ENCODE measurements at places on chromosomes 7 and 10. TPM values are rescaled to one million over a fixed set of nuclear protein-coding genes. Genes with fewer than 3 reads are reported as not detected.

DNA sequence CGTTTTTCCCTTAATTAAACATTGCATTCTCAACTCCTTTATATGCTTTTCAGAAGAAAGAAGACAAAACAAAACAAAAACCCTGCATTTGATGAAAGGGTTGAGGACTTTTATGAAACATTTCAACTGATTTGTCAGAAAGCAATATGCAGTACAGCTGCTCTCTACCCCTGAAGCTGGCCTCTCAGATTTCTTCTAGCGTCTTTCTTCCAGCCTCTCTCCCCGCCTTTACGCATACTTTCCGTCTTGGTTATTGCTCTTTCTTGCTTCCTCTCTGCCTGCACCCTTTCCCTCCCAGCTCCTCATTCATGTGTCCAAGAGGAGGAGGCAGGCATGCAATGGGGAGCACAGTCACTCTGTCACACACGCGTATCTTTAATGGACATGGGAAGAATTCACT is 91.0 kb upstream of the COL1A2 start:
- peak; percentile 80 for DNase-seq

GRCh38 chr7:98296833-98297232 is 15.3 kb downstream of the BRI3 start:
- DNase-seq, result no peak

DNA sequence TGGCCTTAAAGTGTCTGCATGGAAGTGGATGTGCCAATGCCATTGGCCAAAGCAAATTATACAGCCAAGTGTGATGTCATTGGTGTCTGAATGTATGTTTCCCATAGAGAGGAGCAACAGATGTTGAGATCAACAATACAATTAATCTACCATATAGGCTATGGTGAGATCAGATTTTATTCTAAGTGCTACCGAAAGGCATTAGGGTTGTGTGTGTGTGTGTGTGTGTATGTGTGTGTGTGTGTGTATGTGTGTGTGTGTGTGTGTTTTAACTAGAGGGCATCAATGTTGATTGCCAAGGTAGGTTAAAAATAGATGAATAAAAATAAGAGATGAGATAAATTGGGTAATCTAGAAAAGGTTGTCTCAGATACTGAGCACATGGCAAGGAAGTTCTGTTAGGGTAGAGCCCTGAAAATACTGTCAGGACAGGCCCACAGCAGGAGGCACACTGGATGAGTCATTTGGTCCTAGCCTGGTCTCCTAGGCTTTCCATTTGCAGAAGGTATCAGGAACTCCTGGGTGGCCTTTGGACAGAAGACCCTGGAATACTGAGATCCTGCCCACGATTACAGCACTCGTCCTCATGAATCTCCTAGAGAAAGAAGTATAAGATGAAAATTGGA is 446.0 kb upstream of the PODXL start:
- no peak for DNase-seq

DNA sequence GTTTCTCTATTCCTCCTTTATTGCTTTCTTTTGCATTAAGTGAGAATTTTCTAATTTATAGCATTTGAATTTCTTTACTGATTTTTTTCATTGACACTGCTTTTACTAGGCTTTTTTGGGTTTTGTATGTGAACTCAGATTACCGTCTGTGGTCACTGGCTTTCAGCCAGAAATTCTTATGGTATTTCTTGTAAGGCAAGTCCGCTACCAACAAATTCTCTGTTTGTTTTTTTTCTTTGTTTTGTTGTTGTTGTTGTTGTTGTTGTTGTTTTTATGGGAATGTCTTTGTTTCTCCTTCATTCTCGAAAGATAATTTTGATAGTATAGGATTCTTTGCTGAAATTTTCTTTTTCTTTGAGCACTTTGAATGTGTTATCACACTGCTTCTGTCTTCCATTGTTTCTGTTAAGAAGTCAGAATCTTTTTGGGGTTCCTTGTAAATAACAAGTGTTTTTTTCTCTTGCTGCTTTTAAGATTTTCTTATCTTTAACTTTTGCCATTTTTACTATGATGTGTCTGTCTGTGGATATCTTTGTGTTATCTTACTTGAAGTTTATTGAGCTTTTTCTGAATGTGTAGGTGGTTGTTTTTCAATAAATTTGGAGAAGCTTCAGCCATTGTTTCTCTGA is 7.2 kb downstream of the NET1 start:
- DNase-seq, result peak; percentile 77

GRCh38 chr7:43926798-43927123 is 525 bp downstream of the UBE2D4 start:
- no peak for DNase-seq

GRCh38 chr10:33015761-33016547 is 57.9 kb upstream of the ITGB1 start:
- peak; percentile 85 for DNase-seq

DNA sequence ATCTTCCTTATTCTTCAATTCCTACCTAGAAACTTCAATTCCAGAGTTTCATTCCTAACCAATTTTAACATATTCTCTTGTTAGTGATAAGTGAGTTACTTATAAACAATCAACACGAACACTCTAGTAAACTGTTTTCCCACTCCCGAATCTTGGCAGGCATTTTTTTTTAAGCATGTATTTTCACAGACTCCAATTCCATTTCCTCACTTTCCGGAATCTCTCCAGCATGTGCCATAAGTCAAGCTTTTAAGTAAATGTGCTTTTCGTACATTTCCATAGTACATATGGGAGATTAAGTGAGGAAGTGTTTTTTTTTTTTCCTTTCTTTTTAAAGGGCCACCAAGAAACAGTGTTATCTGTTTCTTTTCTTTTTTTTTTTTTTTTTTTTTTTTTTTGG is 89.1 kb downstream of the FGFR2 start:
- DNase-seq, result no peak

GRCh38 chr7:80536426-80536825 is 24.6 kb upstream of the GNAT3 start:
- no peak for DNase-seq

GRCh38 chr7:40135317-40135610 is 459 bp downstream of the SUGCT start:
- peak; percentile 43 for DNase-seq

- DNase-seq, result peak; percentile 59
Observed at GRCh38 chr7:79876848-79877252, 257.8 kb upstream of the GNAI1 start.

DNA sequence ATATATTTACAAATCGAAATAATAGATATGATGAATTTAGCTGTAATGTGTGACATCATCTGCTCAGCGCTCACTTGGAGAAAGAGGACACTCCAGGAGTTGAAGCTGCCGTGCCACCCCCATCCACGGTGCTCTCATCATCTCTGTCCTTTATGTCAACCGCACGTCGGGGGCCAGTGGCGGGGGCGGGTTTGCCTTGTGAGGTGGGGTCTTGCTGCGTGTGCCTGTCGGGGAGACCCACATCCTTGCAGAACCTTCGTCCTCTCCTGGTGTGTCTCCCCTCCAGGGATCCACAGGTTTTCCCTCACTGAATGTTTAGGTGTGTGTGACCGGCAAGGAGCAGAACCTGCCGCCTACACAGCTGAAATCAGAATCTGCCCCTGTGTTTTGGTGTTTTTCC is 71.6 kb downstream of the INPP5A start:
- no peak for DNase-seq

DNA sequence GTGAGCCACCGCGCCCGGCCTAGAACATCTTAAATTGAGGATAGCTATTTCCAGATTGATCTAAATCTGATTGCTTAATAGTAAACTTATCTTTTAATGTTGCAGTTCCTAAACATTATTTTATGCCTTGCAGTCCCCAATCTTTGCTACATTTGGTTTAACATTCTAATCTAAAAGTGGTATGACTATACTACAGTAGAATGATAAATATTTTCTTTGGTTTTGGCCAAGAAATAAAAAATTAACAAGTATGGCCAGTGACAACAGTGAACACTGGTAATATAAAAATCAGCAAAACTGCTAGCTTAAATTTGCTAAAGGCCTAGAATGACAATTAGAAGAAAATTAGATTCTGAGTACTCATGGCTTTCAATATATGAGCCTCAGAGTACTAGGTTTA is 73.5 kb downstream of the CDK6 start:
- no peak for DNase-seq

GRCh38 chr7:81777697-81778096 is 7.8 kb upstream of the HGF start:
- no peak for DNase-seq

GRCh38 chr7:76069238-76069638 is 21.3 kb downstream of the MDH2 start:
- peak; percentile 88 for DNase-seq

- DNase-seq, result no peak
Observed at GRCh38 chr10:77619964-77620703, 17.5 kb downstream of the KCNMA1 start.

DNA sequence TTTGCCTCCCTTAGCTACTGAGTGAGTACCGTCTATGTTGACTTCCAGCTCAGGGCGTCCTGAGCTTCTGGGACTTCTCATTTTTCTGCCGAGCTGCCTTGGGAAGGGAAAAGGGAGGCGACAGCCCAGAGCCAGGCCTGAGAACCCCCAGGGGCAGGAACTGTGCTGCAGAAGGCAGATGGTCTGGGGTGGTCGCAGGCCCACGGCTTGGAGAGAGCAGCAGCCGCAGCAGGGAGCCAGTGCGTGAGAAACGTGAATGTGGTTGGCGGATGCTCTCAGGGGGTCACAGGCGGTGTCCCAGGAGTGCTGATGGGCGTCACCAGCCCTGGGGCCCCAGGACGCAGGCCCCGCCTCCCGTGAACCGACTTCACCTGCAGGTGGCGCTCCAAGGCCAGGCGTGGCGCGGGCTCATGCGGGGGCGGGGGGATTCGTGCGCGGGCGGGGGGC is 9.2 kb upstream of the PWWP2B start:
- peak; percentile 46 for DNase-seq

- DNase-seq, result peak; percentile 84
Observed at GRCh38 chr10:73907841-73908517, 3.0 kb upstream of the PLAU start.

GRCh38 chr7:156635529-156636385 is 4.8 kb upstream of the RNF32 start:
- DNase-seq, result no peak

- no peak for DNase-seq
Observed at GRCh38 chr7:156841497-156841896, 51.5 kb downstream of the LMBR1 start.

DNA sequence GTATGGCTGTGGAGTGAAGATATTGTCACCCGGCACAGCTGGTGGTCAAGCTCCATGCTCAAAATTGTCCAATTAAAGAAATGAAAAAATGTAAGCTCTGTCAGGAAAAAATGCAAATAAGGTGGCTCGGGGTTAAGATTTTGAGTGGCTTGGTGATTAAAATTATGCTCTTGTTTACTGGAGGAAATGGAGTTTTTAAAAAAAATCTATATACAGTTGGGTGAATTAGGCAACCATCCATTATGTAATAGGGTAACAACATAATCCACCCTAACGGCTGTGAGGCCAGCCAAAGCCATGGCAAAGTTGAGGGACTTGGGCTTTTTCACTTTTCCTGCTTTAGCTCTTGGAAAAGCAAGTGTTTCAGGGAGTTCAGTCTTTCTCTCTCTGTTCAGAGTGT is 260.8 kb upstream of the HABP2 start:
- no peak for DNase-seq

DNA sequence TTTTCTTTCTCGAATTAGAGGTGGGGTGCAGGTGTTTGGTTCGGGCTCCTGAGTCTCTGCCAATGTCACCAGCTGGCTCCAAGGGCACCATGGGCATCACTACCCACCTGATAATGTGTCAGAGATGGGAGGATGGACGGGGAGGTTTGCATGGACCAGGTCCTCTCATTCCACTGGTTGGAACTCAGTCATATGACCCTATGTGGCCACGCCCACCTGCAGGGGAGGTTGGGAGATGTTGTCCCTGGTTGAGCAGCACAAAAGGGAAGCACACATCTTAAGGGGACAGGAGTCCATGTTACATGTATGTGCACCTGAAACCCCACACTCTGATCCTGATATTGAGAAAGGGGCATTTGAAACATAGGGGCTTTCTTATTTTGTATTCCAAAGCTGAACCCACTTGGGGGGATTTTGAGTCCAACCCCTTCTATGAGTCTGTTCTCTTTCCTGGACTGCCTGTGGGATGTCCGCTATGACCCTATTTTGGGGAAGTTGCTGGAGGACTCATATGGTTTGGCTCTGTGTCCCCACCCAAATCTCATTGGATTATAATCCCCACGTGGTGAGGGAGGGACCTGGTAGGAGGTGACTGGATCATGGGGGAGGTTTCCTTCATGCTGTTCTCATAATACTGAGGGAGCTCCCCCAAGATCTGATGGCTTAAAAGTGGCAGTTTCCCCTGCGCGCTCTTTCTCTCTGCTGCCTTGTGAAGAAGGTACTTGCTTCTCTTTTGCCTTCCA is 66.9 kb upstream of the BAIAP2L1 start:
- no peak for DNase-seq

GRCh38 chr7:155660059-155660757 is 15.7 kb downstream of the RBM33 start:
- DNase-seq, result peak; percentile 85

GRCh38 chr7:139086454-139086853 is 23.1 kb downstream of the ZC3HAV1 start:
- no peak for DNase-seq

DNA sequence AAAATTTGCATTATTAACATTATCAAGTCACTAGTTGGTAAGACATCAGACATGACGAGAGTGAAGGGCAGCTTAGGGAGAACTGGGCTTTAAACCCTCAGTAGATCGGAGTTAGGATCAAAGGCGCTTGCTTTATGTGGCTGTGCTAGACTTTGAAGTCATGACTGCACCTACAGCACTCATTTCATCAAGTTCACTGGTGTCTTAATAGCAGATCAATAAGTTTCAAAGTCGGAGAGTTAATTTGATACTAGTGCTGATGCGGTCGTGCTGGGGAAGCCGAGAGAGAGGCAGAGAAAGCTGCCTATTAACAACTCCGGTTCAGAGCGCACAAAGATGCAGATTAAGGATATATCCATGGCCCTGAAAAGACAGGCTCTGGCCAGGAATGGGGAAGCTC is 172.9 kb downstream of the TCF7L2 start:
- DNase-seq, result no peak

PAX4 gene
- total RNA-seq, result not detected

KCNMA1 gene
- total RNA-seq, result 47.7 TPM

PLEKHS1 gene
- 0.84 TPM for total RNA-seq

SFTPD gene
- not detected for total RNA-seq

TRIM50 gene
- not detected for total RNA-seq

SH2D4B gene
- 0.10 TPM for total RNA-seq

LMOD2 gene
- not detected for total RNA-seq

Data from RPMI7951 (cell line).